ENCODE measurements at places on chromosomes 1 and 21. TPM values are rescaled to one million over a fixed set of nuclear protein-coding genes. Genes with fewer than 3 reads are reported as not detected.

Gene LDLRAD1
- not detected for total RNA-seq

Gene NCF2
- 1.2 TPM for total RNA-seq

Gene UBL4B
- total RNA-seq: not detected

Gene BCL2L15
- 0.33 TPM for total RNA-seq

Gene ARTN
- total RNA-seq: 0.69 TPM

Gene PTCH2
- total RNA-seq: 1.3 TPM

Gene ASCL5
- not detected for total RNA-seq

DNA sequence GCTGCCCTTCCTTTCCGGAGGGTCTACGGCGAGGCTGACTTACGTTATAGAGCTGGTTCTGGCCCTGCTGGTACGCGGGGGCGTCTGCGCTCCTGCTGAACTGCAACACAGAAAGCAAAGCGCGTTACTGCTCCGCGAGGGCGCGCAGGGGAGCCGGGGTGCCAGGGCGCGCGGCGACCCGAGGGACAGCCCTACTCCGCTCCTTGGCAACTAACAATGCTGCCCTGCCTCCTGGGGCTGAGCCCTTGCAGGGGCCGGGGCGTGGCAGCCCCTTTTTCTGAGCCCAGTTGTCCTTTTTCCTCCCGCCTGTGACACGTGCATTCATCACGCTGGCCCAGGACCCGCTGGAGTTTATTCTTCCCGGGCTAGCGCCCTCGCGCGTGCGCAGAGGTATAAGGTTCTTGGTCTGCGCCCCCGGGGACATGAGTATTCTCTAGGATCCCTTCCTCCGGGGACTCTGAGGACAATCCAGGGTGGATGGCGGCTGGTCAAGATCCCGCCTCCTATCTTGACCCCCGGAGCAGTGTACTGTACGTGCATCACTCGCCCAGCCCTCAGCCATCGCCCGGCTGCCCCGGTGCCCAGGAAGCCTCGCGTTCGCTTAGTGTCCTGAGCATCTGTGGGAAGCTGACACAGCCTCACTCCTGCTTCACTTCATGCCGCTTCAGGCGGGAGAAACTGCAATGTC, 78.9 kb downstream of the CD247 start:
- no peak overlapping the region for H3K27ac ChIP-seq
- peak overlapping the region; percentile 65 for H3K4me3 ChIP-seq
- H3K36me3 ChIP-seq: peaks cover 4% of the 10 kb centered on the region

DNA sequence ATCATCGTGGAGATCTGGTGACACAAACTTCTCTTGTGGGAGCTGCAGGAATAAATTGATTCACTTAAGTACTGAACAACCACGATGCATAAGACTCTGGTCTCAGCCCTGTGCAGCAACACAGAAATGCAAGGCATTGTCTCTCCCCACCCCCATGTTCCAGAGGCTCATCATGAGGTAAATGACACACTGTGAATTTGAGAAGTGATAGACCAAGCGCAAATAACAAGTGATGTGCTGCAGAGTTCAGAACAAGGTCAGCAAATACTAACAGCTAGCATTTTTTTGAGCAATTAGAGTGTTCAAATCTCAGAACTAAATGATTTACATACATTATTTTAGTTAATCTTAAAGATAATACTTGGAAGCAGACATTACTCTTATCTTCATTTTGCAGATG, 223.7 kb downstream of the SEC16B start:
- H3K4me1 ChIP-seq: no peaks in the 10 kb centered on the region
- H3K27me3 ChIP-seq: peaks cover 15% of the 10 kb centered on the region
- no peak for DNase-seq
- H3K4me3 ChIP-seq: no peak overlapping the region

GRCh38 chr1:220213382-220213983, 58.8 kb downstream of the RAB3GAP2 start:
- no peak overlapping the region for H3K4me3 ChIP-seq
- H3K4me1 ChIP-seq: no peaks in the 10 kb centered on the region
- H3K36me3 ChIP-seq: peaks cover 7% of the 10 kb centered on the region
- H3K27ac ChIP-seq: no peak overlapping the region

- H3K27me3 ChIP-seq: no peaks in the 10 kb centered on the region
- no peak overlapping the region for H3K27ac ChIP-seq
- no peak overlapping the region for H3K4me3 ChIP-seq
- peaks cover 35% of the 10 kb centered on the region for H3K4me1 ChIP-seq
- no peak for DNase-seq
Measured at GRCh38 chr1:84693785-84694184, 3.5 kb upstream of the SSX2IP start.

DNA sequence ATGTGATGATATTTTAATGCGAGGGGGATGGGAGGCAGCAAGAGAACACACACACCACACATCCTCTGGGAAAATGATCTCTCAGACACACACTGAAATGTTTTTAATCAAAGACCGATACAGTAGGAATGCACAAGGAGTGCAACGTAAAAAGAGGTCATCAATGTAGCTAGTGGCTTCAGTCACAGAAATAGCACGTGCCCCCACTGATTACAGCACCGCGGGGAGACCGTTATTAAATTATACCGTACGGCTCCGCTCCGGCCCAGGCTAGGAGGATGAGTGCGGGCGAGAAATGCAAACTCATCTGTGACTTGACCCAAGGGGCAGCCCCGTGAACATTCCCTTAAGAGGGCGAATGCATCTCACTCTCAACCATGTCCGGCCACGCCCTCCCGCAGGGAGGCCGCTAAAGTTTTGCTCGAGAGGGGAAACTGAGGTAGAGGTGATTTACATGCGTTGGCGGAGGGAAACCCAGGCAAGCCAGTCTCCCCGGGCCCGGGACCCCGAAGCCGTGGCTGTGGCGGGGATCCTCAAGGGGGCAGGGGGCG, 552 bp downstream of the UBR4 start:
- no peak for DNase-seq
- H3K4me3 ChIP-seq: peak overlapping the region; percentile 95
- H3K27me3 ChIP-seq: no peaks in the 10 kb centered on the region
- peak overlapping the region; percentile 100 for H3K27ac ChIP-seq
- H3K4me1 ChIP-seq: peaks cover 63% of the 10 kb centered on the region

- H3K27ac ChIP-seq: peak overlapping the region; percentile 89
- peaks cover 65% of the 10 kb centered on the region for H3K4me1 ChIP-seq
- no peaks in the 10 kb centered on the region for H3K27me3 ChIP-seq
- no peak overlapping the region for H3K4me3 ChIP-seq
- no peak for DNase-seq
- H3K36me3 ChIP-seq: no peaks in the 10 kb centered on the region
Measured at GRCh38 chr1:164609089-164609488, 50.1 kb downstream of the PBX1 start.

GRCh38 chr1:207918581-207918980, 7.7 kb upstream of the CD34 start:
- H3K4me1 ChIP-seq: peaks cover 8% of the 10 kb centered on the region
- no peaks in the 10 kb centered on the region for H3K36me3 ChIP-seq
- no peak overlapping the region for H3K4me3 ChIP-seq
- peaks cover 8% of the 10 kb centered on the region for H3K27me3 ChIP-seq
- H3K27ac ChIP-seq: no peak overlapping the region

GRCh38 chr1:35097224-35097623, 18.0 kb downstream of the ZMYM1 start:
- H3K27me3 ChIP-seq: no peaks in the 10 kb centered on the region
- H3K4me3 ChIP-seq: no peak overlapping the region
- H3K36me3 ChIP-seq: peaks cover 15% of the 10 kb centered on the region
- peak overlapping the region; percentile 85 for H3K27ac ChIP-seq

GRCh38 chr1:26078286-26079177, 11.1 kb upstream of the TRIM63 start:
- no peaks in the 10 kb centered on the region for H3K36me3 ChIP-seq
- no peak overlapping the region for H3K4me3 ChIP-seq
- H3K4me1 ChIP-seq: no peaks in the 10 kb centered on the region
- no peak overlapping the region for H3K27ac ChIP-seq
- peaks cover 10% of the 10 kb centered on the region for H3K27me3 ChIP-seq

GRCh38 chr1:83511146-83511726, 487.7 kb downstream of the TTLL7 start:
- DNase-seq: no peak
- peaks cover 27% of the 10 kb centered on the region for H3K4me1 ChIP-seq
- no peak overlapping the region for H3K4me3 ChIP-seq
- H3K36me3 ChIP-seq: no peaks in the 10 kb centered on the region
- no peaks in the 10 kb centered on the region for H3K27me3 ChIP-seq

GRCh38 chr21:45590726-45591618, 48.7 kb upstream of the SLC19A1 start:
- H3K27ac ChIP-seq: no peak overlapping the region
- no peak for DNase-seq

- H3K4me1 ChIP-seq: peaks cover 11% of the 10 kb centered on the region
- no peaks in the 10 kb centered on the region for H3K36me3 ChIP-seq
- H3K4me3 ChIP-seq: no peak overlapping the region
- H3K27me3 ChIP-seq: no peaks in the 10 kb centered on the region
- no peak for DNase-seq
Measured at GRCh38 chr1:192657760-192658159, 21.8 kb downstream of the RGS13 start.

DNA sequence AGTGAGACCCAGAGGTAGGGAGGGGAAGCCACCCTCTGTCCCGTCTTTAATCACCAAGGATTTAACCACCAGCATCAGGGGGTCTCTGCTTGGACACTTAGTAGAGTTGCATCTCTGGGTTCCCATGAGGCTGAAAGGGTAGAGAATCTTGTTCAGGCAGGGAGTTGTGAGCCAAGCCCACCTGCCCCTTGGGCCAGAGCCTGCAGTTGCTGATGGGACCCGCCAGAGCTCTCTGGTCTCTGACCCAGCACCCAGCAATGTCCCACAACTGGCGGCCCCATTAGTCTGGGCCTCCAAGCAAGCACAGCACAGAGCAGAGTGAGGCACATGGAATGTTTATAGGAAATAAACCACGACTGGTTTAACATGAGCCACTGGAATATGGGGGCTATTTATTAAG, 166.3 kb downstream of the TRIM33 start:
- DNase-seq: no peak
- peaks cover 15% of the 10 kb centered on the region for H3K4me1 ChIP-seq
- H3K36me3 ChIP-seq: no peaks in the 10 kb centered on the region
- no peak overlapping the region for H3K27ac ChIP-seq
- H3K4me3 ChIP-seq: no peak overlapping the region

GRCh38 chr1:93804412-93804811, 74.6 kb downstream of the DNTTIP2 start:
- H3K27ac ChIP-seq: peak overlapping the region; percentile 37
- DNase-seq: no peak
- H3K36me3 ChIP-seq: peaks cover 9% of the 10 kb centered on the region
- H3K4me1 ChIP-seq: peaks cover 27% of the 10 kb centered on the region
- H3K27me3 ChIP-seq: no peaks in the 10 kb centered on the region

- no peak for DNase-seq
- peak overlapping the region; percentile 96 for H3K27ac ChIP-seq
- H3K4me1 ChIP-seq: peaks cover 46% of the 10 kb centered on the region
- peak overlapping the region; percentile 93 for H3K4me3 ChIP-seq
- no peaks in the 10 kb centered on the region for H3K27me3 ChIP-seq
- H3K36me3 ChIP-seq: peaks cover 16% of the 10 kb centered on the region
Measured at GRCh38 chr1:96723377-96723776, 1.8 kb downstream of the PTBP2 start.

DNA sequence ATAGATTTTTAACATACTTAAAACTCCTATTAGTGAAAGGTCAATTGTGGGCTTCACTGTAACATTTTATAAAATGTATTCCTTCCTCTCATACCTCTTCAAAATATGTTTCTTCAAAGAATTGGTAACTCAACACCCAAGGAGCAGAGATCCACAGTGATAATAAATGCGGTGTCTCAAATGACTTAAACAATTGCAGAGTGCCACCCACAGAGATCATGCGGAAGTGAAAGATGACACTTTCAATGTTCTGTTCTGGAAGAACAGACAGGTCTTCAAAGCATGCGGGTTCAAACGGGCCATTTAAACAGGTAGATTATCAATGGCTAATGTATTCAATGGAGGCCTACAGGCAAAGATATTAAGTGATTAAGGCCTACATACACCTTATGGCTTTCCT, 157.0 kb upstream of the GREM2 start:
- no peak overlapping the region for H3K27ac ChIP-seq
- H3K4me3 ChIP-seq: no peak overlapping the region
- H3K27me3 ChIP-seq: no peaks in the 10 kb centered on the region
- H3K4me1 ChIP-seq: peaks cover 33% of the 10 kb centered on the region
- peaks cover 5% of the 10 kb centered on the region for H3K36me3 ChIP-seq

GRCh38 chr1:244162786-244163530, 111.9 kb downstream of the ZBTB18 start:
- H3K4me3 ChIP-seq: no peak overlapping the region
- DNase-seq: no peak
- H3K4me1 ChIP-seq: peaks cover 4% of the 10 kb centered on the region
- H3K27me3 ChIP-seq: no peaks in the 10 kb centered on the region

GRCh38 chr21:45093035-45093532, 18.7 kb downstream of the ADARB1 start:
- no peaks in the 10 kb centered on the region for H3K36me3 ChIP-seq
- no peaks in the 10 kb centered on the region for H3K27me3 ChIP-seq
- H3K27ac ChIP-seq: no peak overlapping the region
- DNase-seq: no peak

DNA sequence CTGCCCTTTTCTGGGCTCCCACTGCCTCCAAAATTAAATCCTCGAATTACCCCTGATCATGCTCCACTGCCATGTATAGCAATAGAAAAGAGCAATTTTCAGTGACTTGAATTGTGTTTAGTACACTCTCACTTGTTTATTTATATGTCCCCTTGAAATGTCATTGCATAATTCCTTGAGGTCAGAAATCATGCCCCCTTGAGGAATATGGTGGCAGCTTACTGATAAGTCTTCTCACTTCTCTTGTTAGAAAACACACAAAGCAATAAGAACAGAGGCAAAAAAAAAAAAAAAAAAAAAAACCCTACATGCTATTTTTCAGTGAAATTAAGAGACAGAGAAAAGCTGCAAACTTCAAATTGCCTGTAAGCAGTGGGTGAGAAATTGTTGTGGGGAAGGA, 37.5 kb downstream of the GPR88 start:
- no peak overlapping the region for H3K27ac ChIP-seq
- no peaks in the 10 kb centered on the region for H3K4me1 ChIP-seq
- no peaks in the 10 kb centered on the region for H3K36me3 ChIP-seq
- H3K27me3 ChIP-seq: peaks cover 5% of the 10 kb centered on the region
- no peak overlapping the region for H3K4me3 ChIP-seq

GRCh38 chr1:214440219-214440965, 111.0 kb downstream of the PTPN14 start:
- DNase-seq: no peak
- peaks cover 77% of the 10 kb centered on the region for H3K4me1 ChIP-seq
- H3K27ac ChIP-seq: peak overlapping the region; percentile 96
- no peak overlapping the region for H3K4me3 ChIP-seq

- H3K27me3 ChIP-seq: peaks cover 6% of the 10 kb centered on the region
- no peak overlapping the region for H3K4me3 ChIP-seq
- no peaks in the 10 kb centered on the region for H3K36me3 ChIP-seq
- H3K4me1 ChIP-seq: no peaks in the 10 kb centered on the region
Measured at GRCh38 chr1:74083128-74083527, 114.8 kb downstream of the LRRIQ3 start.

DNA sequence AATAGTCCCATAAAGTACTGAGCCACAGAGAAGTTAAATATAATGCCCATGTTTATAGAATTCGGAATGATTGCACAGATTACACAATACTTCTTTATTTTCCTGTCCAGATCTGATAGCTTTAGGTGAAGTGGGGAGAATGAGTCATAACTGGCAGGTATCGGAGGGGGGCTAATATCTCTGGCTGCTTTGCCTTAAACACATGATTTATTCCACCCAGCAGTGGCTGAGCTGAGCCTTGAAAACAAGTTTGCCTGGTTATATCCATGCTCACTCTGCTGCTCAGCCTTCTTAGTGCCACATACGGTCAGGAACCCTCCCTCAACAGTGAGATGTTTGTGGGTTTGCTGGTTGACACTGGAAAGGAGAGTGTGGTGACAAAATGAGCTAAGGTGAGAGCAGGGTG, 119.7 kb upstream of the ZNF648 start:
- peaks cover 2% of the 10 kb centered on the region for H3K36me3 ChIP-seq
- H3K27me3 ChIP-seq: peaks cover 2% of the 10 kb centered on the region
- no peak overlapping the region for H3K27ac ChIP-seq
- H3K4me3 ChIP-seq: no peak overlapping the region
- H3K4me1 ChIP-seq: peaks cover 11% of the 10 kb centered on the region

GRCh38 chr1:1331068-1331965, at the start of gene TAS1R3:
Gene TAS1R3, plus strand, starts transcription at chr1:1331280. Its CDS starts 66 bp downstream, at chr1:1331346.
- H3K27me3 ChIP-seq: no peaks in the 10 kb centered on the region
- H3K4me3 ChIP-seq: peak within 1 kb of the TSS; percentile 12
- no peak for DNase-seq
